ENCODE measurements at places on chromosomes 1 and 21.

DNA sequence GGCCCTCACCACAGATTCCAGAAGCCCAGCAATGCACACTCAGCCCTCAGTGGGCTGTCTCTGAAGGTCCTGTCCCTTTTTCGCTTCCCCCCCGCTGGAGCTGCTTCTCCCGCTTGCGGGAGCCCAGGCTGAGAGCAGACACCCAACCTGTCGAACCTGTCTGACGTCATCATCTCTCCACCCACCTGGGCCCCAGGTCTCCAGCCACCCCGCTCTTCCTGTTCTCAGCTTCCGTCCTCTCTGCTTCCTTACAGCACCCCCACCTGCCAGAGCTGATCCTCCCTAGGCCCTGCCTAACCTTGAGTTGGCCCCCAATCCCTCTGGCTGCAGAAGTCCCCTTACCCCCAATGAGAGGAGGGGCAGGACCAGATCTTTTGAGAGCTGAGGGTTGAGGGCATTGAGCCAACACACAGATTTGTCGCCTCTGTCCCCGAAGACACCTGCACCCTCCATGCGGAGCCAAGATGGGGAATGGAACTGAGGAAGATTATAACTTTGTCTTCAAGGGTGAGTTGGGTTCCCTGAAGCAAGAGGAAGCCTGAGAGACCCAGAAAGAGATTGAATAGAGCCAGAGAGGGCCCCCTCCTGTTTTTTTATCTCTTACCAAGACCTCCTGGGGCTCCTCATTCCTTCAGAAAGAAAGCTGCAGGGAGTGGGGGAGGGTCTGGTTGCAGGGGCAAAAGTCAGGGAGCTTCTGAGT is at the start of gene RAB25:
Gene RAB25, plus strand, starts transcription at position 224 of the 700 bp plus-strand sequence. Its CDS starts 241 bp downstream, at position 465.
- DNase-seq, result no peak

DNA sequence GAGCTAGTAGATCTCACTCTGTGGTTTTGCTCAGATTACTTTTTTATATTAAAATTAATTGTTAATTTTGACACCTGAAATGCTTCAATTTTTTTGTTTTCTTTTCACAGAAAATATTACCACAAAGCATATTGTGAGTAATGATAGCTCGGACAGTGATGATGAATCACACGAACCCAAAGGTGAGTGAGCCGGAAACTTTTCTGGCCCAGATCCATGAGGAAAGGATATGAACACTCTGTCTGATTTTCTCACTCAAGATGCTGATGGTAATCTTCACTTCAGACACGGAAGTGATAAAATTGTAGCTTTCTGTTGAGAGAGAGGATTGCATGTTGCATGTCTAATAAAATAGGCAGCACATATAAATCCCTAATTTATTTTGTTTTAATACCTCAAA is 121.8 kb downstream of the PLA2G4A start:
- DNase-seq, result no peak

DNA sequence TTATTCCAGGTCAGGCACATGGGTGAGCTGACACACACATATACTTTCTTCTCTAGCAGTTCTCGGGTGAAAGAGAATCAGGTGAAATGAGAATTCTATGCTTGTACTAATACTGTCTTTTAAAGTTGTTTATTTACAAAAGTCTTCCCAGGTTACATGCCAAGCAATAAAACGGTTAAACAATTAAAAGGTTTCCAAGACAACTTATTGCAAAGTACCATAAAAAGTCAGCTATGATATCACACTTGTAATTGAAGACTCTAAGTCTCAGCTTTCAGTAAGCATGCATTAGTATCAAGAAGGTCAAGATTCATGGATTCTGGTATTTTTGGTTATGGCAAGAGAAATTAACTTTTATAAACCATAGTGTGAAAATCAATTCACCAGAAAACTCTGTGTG is 171.4 kb downstream of the PDE4B start:
- DNase-seq, result no peak

DNA sequence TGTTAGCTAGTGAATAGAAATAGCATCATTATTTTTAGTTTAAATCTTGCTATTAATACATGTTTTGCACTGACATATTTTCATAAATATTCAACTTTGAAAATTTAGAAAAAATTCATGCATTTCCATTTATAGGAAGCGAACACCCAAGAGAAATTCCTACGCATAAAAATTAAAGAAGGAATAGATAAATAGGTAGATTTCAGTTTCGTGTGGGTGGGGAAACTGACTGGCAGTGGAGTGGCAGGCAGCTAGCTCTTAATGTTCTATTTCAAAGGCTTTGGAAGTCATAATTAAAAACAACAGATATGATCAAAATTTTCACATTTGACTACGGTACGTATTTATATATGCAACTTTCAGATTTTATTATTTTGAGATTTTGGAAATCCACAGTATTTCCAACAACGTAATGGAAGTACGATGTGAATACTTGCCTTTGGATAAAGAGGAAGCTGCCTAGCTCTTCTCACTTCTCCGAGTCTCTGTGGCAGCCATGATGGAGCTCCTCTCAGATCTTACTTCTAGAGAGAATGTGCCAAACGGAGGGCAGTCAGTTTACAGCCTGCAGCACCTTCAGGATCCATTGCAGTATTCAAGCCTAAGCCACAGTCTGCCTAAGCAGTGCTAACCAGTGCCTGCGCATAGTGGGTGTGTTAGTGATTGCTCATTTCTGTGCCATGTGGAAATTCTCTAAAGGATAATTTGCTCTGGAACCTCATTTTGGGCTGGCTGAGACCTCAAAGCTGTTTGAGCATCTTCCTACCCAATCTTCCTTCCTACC is 62.9 kb upstream of the RGS4 start:
- DNase-seq, result no peak

DNA sequence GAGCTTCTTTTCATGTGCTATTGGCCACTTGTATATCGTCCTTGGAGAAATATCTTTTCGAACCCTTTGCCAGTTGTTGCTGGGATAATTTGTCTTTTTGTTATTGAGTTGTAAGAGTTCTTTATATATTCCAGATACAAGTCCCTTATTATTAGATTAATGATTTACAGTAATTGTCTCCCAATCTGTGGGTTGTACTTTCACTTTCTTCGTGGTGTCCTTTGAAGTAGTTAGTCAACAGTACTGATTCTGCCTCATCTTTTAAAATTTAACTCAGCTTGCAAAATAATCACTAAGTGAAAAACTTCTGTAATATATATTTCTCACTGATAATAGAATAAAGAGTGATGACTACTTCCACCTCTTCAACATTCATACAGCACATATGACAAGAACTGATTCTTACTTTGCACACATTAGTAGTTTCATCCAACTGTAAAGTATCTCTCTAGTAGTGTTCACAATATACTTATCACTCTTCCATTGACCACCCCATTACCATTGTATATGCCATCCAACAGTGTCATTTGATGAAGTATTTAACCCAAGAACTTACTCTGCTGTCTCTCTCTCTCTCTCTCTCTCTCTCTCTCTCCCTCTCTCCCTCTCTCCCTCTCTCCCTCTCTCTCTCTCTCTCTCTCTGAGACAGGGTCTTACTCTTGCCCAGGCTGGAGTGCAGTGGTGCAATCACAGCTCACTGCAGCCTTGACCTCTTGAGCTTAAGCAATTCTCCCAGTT is 104.2 kb upstream of the DMRTA2 start:
- no peak for DNase-seq

DNA sequence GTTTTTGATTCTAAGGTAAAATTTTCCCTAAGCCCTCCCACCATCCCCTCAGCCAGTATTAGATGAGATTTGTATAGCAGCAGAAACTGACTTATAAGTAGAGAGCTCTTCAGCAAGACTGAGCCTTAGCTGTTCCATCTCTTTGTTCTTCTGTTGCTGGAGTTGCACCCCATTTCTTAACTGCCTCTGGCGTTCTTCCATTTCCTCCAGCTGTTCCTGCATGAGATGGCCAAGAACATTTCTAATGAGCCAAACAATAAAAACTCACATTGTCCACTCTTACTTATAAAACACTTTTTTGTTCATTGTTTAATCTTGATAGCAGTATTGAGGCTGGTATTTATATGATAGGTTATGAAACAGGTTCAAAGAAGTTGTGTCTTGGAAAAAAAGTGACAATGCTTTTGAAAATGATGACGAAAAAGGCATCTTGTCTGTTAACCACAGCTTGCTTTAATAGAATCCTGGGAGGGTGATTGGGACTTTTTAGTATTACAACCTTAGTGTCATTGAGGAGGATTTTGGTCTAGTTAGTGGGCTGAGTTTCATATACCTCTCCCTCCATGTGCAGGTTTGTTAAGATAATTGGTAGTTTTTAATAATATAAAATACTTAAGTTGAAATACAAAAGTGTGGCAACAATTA is 18.3 kb downstream of the SYNC start:
- no peak for DNase-seq

- DNase-seq, result no peak
Measured at GRCh38 chr1:176852124-176852523, 312.4 kb downstream of the ASTN1 start.

- no peak for DNase-seq
Measured at GRCh38 chr1:117732065-117732797, 126.4 kb downstream of the TENT5C start.

- no peak for DNase-seq
Measured at GRCh38 chr1:246152986-246153431, 354.1 kb downstream of the SMYD3 start.

- no peak for DNase-seq
Measured at GRCh38 chr1:94886361-94886760, 40.5 kb downstream of the CNN3 start.

DNA sequence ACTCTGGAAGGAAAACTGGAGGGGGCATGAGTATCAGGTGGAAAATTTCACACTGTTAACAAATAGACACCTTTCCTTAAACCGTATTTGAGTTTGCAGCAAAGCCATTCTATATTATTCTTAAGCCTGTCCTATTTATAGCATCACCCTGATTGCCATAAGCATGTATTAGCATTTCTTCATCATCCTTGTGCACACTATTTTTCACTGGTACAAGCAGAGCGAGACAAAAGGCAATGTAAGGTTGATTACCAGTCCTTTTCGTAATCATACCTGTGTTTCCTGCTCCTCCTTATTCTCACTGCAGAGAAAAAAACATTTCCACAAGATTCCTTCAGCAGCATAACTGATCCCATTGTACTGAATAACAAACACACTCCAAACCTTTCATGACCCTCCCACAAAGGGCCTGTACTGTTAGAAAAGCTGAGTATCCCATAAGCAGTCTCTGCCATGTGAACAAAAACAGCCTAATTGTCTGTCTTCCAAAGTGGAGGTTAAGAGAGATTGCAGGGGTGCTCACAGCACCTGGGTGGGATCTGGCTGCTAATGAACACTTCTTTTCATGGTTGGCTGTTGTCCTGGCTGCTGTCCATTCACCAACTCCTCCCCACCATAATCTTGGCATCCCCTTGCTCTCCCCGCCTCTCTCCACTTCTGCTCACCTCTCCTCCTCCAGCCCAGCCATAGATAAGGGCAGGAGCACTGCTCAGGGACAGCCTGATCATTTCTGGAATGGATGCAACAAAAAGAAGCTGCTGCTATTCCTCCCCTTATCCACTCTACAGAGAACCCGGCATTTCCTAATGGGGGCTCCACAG is 30.4 kb downstream of the VTCN1 start:
- DNase-seq, result no peak

- no peak for DNase-seq
Measured at GRCh38 chr1:224435999-224436398, 1.4 kb upstream of the WDR26 start.

DNA sequence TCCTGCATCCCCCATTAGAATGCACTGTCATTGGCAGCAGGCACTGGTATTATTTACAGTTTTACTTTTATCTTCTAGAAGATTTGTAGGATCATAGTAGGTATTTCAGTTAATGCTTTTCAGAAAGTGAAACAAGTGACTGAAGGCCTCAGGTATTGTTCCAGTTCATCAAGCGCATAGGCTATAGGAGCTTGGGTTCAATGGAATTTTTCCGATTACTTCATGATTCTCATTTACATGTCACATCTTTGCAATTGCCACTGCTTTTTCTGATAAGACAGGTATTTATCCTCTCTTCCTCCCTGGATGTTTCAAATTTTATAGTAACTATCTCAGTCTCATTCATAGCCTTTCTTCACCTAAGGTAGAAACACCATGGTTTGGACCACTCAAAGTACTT is 161.3 kb downstream of the NTPCR start:
- no peak for DNase-seq

GRCh38 chr21:36087362-36088138 is 17.7 kb downstream of the CBR1 start:
- no peak for DNase-seq

DNA sequence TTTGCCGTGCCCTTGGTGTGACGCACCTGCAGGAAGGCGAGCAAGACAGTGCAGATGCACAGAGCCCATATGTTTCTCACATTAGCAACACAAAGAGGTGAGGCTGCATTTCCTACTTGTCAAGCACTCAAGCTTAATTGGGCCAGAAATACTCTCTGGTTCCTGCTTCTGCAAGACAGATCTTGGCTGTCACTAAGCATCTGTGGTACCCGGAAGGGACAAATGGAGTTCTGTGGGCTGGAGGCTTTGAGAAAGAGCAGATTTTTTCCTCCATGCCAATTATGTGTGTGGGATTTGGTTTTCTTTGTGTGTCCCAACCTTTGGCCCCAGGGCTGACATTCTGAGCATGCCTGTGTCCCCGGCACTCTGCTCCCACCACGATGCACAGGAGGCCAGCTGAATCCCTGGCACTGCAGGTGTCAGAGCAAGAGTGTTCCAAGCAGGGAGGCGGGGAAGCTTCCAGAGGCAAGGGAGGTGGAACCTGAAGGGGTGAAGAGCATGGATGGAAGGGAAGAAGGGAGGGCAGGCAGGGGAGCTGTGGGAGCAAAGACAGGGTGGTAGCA is 52.0 kb upstream of the STUM start:
- DNase-seq, result no peak

DNA sequence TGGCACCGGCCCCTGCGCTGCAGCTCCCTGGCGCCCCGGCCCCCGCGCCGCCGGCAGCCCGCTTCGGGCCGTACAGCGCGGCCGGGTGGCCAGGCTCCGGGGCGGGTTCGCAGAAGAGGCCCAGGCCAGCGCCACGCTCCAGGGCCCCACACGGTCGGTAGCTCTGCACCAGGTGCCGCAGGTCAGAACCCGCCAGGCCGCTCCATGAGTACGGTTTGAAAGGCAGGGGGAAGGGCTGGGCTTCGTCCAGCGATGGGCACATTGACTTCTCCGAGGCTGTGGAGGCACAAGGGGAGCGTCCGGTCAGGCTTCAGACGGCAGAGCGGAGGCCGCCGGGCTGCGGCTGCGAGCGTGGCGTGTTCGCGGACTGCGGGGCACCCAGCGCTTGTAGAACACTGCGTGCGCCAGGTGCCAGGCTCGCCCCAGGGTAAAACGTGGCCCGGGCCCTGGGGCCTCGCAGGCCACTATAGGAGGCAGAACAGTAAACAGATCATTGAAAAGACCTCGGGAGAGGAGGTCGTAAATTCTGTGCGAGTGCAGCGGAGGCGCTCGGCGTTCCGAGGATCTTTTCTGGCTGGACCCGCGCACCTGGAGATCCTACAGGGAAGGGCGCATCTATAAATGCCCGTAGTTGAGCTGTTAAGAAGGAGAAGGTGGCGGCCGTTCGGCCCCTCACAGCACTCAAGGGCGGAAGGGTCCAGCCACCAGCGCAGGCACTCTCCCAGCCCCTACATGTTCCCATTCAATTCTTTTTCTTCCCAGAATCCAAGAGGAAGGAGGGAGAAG is 5.7 kb downstream of the GFI1 start:
- no peak for DNase-seq
